ENCODE measurements at places on chromosomes 16 and 17.

DNA sequence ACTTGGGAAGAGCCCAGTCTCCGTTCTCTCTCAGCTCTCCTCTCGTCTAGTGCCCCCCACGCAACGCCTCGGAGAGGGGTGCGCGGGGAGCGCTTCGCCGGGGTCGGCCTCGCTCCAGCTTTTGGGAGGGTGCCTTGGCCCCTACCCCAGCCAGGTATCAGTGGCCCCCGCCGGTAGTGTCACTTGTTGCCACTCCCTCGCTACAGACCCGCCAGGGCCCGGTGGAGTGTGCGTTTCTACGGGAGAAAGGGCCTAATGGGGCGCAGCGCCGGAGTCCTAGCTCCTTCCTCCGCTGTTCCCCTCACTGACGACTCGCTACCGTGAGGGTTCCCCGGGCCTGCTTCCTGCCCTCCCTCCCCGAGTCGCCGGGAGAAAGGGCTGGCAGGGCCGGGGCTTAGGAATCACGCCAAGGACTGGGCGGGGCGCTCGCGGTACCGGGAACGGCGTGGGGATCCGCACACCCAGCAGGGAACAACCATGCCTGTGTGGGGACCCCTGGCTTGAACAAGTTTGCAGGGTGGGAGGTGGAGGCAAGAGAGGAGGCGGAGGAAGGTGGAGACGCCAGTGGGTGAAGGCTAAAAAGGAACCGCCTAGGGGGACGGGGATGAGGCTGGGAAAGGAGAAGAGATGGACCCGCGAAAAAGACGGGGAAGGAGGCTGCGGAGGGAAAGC lies 997 bp upstream of the CDH11 start:
- DNase-seq: no peak

DNA sequence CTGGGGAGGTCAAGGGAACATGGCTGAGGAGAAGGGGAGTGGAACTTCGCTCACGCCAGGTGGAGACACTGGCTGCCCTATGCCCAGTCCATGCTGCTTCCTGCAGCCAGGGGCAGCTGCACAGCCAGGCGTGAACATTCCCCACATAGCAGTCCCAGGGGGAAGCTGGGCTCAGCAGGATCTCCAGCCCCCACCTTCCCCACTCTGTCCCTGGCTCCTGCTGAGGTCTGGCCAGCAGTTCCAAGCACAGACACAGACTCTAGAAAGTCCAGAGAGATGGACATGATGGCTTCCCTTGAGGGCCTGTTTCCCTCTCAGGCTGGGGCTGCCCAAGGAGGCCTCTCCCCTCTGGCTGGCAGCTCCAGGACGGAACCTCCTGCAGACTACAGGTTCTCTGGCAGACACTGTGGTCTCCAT lies 9.3 kb downstream of the JUP start:
- DNase-seq: no peak

GRCh38 chr16:89442990-89443726 lies 47.2 kb downstream of the ANKRD11 start:
- no peak for DNase-seq

DNA sequence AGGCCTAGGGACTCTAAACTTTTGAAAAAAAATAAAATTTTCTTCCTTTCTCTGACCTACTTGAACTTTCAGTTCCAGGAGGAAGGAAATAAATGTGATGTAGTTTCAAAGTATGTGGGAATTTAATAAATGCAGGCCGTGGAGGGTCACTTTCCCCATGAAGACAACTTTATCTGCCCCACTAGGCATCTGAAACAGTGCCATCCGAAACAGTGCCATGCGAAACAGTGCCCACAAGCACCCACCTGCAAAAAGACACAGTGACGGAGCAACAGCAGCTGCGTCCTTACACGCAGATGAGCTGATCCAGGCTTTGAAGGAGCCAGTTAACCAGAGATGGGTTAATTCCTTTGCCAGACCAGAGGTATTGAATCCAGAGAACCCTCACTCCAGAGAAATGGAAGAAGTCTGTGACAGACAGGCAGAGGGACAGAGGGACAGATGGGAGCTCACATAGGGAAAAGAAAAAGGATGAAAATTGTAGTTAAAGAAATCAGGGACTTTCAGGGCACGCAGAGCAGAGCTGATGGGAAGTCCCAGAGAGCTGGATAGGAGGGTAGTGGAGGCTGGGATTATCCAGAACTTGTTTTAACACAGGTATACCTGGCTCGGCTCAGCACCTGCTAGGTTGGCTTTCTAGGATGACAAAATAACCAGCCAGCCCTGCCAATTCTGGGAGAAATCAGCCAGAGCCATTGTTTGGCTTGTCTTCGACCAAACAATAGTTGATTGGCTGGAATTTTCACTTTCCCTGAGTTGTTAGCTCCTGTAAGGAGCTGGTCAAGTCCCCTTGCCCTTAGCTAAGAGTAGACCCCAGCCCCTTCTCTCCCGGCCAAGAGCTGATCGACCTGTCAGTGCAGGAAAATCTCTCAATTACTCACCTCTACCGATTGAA lies 17.1 kb upstream of the HOXB13 start:
- DNase-seq: no peak

- no peak for DNase-seq
These were observed 1.4 kb downstream of the WSCD1 start for GRCh38 chr17:6071528-6072065.

DNA sequence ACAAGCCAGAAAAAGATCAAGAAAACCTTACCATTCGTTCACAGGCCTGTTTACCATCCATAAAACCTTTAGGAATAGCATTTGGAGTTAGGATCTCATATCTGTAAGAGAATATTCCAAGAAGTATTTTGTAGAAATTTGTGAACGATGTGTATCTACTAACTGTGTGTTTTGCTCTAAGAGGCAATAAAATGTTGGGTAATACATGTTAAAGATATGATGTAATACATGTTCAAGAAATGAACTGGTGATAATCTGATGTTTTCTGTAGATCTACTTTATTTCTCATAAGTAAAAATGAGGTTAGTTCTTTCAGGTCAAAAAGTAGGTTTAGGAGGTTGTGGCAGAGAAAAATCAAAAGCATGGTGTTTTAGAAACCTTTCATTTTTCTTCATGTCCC lies 83.2 kb downstream of the NDEL1 start:
- DNase-seq: no peak

DNA sequence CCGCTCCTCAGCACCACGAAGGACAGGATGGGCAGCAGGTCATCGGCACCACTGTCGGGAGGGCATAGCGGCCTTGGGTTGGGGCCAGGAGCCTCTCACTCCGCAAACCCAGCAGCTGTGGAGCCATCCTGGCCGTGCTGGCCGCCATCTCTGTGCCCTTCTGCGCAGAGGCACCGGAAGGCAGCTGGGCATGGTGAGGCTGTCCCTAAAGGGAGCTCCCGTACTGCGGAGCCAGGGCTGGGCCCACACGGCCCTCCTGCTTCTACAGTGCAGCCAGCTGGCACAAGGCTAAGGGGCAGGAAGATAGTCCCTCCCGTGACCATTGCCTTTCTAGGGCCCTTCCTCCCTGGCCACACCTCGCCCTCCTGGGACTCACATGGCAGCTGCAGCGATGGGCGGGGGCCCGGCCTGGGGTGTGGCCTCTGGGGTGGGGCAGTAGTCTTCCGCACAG lies 7.0 kb upstream of the SPATA2L start:
- no peak for DNase-seq

DNA sequence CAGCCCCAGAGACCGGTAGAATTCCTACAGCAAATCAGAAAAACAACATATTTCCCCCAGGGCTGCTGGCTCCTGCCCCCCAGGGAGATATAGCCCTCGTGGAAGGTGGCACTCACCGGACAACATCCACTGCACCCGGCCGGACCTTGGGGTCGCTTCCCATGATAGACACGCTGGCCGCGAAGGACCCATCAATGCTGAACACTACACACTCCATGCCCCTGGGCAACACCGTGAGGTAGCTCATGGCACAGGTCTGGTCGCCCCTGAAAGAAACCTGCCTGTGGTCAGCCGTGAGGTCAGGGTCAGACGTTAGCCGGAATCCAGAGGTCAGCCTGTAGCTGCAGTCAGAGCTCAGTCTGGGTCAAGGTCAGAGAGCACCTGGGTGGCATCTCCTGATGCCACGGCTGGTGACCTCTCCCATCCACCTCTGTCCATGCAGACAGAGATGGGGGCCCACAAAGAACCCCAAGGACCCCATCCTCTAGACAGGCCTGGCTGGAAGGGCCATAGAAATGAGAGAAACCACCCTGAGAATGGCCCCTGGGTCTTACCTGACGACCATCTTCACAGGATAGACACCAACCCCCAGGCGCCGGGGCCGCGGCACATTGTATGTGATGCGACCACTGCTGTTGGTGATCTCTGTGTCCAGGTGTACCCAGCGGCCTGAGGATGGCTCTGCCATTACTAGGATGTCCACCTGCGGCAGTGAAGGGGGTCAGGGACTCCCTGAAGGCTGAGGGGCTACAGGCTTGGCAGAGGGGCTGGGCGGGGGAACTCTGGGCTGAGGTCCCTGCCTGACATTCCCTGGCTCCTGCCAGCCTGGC lies 19.6 kb downstream of the PIMREG start:
- no peak for DNase-seq

- DNase-seq: no peak
These were observed 20.7 kb downstream of the MYBBP1A start for GRCh38 chr17:4534515-4534914.

- no peak for DNase-seq
These were observed 10.5 kb upstream of the RAI1 start for GRCh38 chr17:17670701-17671305.

DNA sequence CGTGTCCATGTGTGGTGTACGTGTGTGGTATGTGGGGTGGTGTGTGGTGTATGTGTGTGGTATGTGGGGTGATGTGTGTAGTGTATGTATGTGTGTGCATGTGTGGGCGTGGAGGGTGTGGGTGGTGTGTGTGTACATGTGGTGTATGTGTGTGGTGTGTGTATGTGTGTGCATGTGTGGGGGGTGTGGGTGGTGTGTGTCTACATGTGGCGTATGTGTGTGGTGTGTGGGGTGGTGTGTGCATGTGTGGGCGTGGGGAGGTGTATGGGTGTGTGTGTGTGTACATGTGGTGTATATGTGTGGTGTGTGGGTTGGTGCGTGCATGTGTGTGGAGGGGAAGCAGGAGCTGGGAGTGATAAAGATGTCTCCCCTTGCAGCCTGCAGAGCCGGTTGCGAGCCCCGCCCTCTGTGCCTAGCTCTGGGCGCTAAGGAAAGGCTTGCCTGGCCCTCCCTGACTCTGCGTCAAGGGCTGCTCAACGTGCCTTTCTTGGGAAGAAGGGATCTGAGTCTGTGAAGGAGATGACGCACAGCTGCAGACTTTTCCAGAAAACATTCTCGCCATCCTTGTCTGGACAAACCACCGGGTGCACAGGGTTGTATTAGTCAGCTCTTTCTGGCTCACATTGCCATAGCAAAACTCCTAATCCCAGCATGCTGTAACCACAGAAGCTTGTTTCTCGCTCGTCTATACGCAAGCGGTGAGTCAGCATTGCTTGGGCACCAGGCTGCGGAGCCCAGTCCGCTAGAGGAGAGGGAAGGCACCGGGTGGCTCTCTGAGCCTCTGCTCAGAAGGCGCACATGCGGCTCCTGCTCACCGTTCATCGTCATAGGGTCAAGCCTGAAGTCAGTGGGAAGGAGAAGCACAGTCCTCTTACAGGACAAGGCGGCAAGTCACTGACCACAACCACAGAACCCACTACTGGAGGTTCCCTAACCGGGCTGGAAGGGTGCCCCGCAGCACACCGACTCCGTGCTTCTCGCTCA lies 2.0 kb upstream of the CD300H start:
- DNase-seq: no peak

DNA sequence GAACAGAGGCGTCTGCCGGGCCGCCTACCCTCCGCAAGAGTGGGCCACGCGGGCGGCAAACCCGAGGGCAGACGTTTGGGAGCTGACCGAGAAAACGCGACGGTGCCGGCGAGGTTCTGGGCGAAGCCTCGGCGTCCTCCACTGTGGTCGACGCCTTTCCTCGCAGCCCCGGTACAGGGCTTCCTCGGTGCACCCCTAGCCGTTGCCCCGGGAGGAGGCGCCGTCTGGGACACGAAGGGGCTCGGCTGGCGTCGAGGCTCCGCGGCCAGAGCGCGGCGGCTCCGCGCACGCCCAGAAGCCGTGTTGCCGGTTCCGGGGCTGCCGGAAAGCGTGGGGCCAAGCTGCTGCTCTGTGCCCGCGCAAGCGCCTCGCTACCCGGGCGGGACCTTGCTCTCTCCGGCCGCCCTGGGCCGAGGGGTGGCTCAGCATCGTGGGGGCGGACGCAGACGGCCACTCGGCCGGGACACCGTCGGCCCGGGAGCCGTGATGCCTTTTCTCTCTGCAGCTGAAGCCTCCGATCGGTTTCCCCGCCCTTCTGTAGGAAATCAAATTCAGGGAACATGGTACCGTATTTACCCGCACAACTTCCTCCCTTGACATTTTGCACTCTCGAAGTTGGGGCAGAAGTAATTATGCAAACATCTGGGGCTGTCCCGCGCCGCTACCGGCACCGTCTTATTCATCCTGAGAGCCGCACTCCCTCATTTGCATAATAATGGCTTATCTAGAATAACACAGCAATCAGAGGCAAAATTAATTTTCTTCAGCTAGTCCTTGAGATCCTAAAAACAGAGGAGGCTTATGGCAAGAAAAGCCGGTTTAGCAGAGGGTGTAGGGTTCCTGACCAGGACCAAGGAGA lies 7.3 kb upstream of the CBX8 start:
- no peak for DNase-seq

- DNase-seq: no peak
These were observed 30.1 kb upstream of the HAPSTR1 start for GRCh38 chr16:9061358-9061813.

DNA sequence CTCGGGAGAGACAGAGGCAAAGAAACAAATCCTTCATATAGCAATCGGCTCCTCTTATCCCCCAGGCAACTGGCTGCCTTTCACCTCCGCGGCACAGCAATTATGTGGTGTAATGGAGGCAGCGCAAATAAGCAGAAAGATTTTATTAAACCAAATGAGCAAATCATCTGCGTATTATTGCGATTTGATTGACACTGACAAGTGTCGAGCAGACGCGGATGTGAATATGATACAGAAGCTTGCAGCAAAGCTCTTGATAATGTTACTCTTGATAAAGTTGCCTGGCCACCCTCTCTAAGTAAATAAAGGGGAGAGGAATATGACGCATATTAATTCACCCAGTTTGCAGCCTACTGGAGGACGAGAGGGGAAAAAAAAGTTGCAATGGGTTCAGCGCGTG lies 26.5 kb upstream of the AKTIP start:
- no peak for DNase-seq

GRCh38 chr17:55325406-55325805 lies 60.6 kb downstream of the HLF start:
- no peak for DNase-seq

GRCh38 chr17:57255182-57255775 lies 1.0 kb upstream of the MSI2 start:
- no peak for DNase-seq

DNA sequence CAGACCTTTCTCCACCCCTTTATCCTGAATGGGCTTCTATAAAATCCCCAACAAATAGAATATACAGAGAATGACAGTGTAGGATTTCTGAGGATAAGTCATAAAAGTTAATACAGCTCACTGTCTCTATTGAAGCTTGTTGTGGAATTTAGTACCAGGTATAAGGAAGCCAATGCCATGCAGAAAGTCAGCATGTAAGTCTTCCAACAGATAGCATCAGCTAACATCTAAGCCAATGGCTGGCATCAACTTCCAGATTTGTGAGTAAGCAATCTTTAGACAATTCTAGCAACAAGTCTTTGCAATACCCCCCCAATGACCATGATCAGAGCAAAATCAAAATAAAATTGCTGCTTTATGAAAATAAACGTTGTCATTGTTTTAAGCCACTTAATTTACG lies 22.5 kb upstream of the LRRC37A3 start:
- no peak for DNase-seq

GRCh38 chr17:39852239-39852638 lies 11.9 kb downstream of the IKZF3 start:
- no peak for DNase-seq

GRCh38 chr16:65069065-65069464 lies 52.8 kb downstream of the CDH11 start:
- DNase-seq: no peak

- DNase-seq: no peak
These were observed 2.7 kb upstream of the HAP1 start for GRCh38 chr17:41736983-41737679.

Measured in activated CD8-positive, alpha-beta memory T cell treated with anti-CD3 and anti-CD28 coated beads for 1 hour (primary cell).